NCI-H187 (cell line): ENCODE measurements at places on chromosomes 3 and 15.
A peak's percentile ranks its signal among the peaks of the same experiment; 100 is the strongest.

DNA sequence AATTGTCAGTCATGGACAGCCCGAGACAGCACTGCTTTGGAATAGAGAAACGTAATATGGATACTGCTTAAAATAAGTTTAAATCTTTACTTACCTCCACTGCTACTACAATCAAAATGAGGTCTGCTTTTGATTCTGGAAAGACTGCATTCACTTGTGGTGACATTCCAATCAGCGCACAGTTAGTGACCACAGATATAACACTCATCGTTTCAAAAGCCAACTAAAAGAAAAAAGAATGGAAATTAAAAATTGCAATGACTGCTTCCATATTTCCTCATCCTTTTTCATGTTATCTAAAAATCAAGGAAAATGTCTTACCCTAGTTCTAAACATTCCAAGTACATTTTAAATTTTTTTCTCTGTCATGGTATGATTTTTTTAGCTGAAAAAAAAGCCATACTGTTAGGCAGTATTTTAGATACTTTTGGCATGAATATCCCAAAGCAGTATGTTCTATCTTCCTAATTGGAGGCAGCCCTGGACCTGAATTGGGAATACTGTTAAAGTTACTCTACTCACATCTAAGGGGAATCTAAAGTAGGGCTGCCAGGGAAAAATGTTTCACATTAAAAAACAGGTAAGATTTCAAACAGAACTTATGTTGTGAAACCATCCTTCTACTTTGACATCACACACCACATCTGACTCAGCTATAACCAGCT is 72.1 kb downstream of the ANO10 start:
- DNase-seq = no peak

GRCh38 chr3:133477487-133477886 is 77.6 kb downstream of the BFSP2 start:
- no peak for DNase-seq

DNA sequence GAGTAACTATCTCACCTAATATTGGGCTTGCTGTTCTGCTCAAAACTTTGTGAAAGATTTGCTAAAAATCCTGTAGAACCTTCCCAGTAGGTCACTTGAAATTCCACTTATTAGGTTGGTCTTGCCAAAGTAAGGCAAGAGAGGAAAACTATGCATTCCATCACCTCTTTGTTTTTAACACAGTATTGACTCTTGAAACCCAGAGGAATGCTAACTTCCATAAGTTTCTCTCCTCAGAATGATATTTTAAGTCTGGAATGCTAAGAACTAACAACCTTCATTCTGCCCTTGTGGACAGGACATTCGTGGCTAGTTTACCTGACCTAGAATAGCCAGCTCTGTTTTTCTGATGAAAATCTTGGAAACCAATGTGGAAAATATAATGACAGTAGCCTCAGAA is 154.5 kb downstream of the TMCO5A start:
- DNase-seq = no peak

GRCh38 chr3:5078151-5078550 is 43.9 kb upstream of the ARL8B start:
- no peak for DNase-seq

DNA sequence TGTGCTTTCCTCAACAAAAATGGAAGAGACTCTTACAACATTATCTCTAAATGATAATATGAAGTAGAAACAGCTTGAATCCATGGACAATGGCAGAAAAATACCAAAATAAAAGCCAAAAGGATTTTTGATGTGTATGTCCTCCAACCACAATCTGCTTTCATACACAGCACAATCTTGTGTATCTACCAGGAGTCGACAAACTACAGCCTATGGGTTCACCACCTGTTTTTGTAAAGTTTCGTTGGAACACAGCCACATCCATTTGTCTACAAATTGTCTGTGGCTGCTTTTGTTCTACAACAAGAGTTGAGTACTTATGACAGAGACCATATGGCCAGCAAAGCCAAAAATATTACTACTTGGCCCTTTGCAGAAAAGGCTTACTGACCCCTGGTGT is 88.7 kb upstream of the UBE2E2 start:
- no peak for DNase-seq

GRCh38 chr3:130950124-130950523 is 56.2 kb downstream of the ATP2C1 start:
- DNase-seq = no peak

DNA sequence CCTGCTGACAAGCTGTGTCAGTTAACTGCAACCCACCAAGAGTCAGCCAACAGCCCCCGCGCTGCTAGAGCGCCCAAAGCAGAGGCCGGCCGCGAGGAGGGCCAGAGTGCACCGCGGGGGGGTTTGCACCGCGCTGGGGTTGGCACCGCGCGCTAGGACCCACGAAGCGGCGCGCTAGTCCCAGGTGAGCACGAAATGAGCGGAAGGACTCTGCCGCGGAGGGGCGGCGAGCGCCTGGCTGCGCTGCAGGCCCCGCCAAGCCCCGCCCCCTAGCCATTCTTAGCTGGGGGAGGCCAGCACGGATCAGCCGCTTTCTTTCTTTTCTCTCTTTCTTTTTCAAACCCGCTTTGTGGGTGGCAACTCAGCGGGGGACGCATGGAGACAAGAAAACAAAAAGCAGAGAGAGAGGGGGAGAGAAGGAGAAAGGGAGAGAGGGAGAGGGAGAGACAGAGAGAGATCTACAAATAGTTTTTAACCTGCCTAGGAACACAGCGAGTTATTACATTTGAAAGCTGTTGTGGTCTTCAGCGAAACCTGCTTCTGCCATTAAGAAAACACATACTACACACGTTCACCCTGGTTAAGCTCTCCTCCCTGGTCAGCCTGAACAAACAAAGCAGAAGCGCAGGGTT is 6.9 kb upstream of the FOXB1 start:
- DNase-seq = peak; percentile 73

DNA sequence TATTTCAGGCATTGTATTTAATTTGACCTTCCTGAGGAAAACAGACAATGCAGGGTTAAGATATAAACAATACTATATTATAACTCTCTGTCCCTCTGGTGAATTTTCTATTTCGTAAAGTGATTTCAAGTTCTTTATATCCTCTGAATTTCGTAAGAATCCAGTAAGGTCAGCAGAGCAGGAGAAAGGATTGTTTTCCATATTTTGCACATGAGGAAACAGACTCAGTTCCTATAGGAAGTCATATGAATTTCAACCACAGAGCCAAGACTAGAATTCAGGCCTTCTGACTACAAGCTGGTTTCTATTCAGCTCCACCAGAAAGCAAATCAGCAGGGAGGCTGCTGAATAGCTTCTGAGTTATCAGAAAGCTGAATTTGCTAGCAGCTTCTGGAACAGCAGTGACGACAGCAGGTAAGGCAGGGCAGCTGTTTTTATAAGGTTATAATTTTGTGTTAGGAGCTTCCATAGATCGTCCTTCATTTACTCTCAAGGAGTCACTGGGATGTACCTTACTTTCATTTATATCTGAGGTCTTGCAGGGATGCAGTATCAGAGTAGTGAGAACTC is 11.1 kb upstream of the PLAAT1 start:
- DNase-seq = no peak

- no peak for DNase-seq
These were observed 1.6 kb downstream of the IL12A start for GRCh38 chr3:159989973-159990846.

GRCh38 chr15:85667491-85668424 is 127.0 kb downstream of the KLHL25 start:
- DNase-seq = no peak

DNA sequence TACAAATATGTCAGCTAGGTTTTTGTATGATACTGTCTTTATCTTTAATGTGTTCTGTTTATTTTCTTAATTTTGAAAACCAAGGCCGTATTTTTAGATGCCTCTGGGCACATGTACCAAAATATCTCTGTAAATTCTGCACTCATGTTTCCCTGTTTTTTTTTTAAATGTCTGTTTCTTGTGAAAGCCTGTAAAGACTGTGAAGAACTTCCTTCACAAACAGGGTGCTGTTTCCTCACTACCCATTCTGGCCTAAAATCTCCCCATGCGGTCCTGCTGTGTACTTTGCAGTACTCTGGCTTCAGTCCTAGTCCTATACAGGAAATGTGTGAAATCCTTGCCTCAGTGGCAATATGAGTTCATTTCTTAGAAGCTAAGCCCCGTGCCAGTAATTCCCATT is 133.4 kb upstream of the ZBTB20 start:
- DNase-seq = no peak

GRCh38 chr3:119257654-119258410 is 17.2 kb upstream of the B4GALT4 start:
- DNase-seq = no peak

DNA sequence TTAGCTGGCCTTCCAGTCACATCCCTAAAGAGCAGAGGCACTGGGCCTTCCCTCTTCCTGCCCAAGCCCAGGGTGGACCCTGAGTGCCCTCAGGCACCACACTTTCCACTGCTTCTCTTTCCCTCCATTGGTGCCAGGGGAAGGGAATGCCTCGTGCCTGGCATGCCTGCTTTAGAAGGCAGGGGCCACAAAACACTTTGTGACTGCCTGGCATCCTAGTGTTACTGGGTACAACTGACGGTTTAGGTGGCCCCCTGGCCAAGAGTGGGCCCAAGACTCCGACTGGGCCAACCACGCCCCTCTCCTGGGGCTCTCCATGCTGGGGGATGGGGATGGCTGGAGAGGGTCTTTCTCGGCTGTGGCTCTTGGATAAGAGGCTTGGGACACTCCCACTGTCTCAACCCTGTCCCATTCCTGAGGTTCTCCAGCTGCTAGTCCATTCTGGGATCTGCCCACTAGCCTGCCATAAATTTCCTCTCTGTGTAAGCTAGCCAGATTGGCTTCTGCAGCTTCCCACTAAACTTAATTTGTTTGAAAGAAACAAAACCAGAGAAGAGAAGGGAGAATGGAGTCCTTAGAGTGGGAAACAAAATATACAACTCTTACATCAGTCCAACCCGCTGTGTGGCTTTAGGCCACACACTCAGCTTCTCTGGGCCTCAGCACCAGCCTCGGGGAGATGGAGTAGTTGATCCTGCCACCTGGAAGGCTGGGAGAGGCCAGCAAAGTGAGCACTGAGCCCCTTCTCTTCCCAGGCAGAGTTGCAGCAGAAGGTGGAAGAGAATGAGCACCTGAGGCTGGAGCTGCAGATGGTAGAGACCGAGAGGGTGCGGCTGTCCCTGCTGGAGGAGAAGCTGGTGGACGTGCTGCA is 24.1 kb upstream of the GP9 start:
- DNase-seq = no peak

DNA sequence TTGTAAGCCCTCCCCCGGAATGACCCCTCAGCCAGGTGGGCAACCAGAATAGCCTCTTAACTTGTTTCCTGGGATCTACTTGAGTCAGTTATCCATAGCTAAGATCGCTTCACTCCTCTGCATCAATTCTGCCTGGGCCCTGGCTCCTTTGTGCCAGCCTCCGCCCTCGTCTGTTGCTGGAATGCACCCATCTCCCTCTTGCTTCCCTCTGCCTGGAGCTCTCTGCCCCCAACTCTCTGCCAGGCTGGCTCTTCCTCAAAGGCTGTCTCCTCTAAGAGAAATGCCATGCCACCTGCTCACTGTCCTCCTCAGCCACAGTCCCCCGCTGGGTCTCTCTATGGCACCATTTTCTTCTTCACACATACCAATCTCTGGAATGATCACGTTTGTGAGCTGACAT is 240.8 kb downstream of the ADAMTS17 start:
- DNase-seq = no peak

DNA sequence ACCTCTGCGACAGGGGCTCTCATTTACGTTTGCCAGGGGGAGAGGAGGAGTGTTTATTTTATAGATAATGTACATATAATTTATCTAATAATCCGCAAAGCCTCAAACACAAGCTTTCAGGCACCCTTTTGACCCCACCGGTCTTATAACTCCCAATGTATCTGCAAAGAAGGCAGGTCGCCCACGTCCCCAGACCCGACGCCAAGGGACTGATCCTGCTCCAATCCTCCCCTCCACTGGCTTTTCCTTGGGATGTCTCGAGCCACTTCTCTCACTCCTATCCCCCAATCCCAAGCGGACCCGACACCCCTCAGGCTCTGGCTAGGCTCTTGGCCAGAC is 452 bp downstream of the DCP1A start:
- DNase-seq = no peak

DNA sequence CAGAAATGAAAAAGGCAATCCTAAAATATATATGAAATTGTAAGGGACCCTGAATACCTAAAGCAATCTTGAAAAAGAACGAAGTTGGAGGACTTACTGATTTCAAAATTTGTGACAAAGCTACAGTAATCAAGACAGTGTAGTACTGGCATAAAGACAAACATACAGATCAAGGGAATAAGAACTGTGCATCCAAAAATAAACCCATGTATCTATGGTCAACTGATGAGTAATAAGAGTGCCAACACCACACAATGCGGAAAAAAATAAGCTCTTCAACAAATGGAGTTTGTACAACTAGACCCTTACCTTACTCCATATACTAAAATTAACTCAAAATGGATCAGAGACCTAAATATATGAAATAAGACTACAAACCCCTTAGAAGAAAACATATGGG is 29.6 kb downstream of the GSK3B start:
- no peak for DNase-seq

- no peak for DNase-seq
These were observed 136.3 kb upstream of the LRTM1 start for GRCh38 chr3:55064164-55064563.

DNA sequence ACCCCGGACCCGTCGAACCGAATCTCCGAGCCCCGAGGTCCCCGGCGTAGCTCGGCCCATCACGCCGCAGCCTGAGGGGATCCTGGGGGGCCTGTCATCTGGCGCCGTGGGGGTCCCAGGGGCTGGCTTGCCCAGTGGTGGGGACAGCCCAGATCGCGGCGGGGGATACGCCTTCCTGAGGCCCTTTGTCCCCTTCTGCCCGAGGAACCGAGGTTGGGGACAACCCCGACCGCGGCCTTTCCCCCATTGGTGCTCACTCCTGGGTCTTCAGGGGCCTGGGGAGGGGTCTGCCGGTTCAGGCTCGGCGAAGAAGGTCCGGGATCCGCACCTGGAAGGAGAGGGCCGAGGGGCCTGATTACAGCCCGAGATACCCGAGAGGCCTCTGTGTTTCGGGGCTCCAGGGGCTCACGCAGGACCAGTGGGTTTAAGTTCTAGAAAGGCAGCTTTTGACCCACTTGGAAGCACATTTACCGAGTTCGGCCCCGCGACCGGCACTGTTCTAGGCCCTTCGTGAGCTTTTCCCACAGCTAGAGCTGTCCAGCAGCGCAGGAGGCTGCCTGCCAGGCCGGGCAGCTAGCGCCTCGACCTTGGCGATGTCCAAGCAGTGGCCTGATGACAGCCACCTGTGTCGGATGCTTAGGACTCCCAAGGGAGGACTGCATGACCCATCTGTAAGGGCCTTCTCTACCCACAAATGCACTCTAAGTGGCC is 504 bp downstream of the ABHD2 start:
- no peak for DNase-seq

GRCh38 chr15:38215707-38216106 is 36.9 kb upstream of the SPRED1 start:
- DNase-seq = no peak

- no peak for DNase-seq
These were observed 60.9 kb upstream of the FSIP1 start for GRCh38 chr15:39843565-39843964.

DNA sequence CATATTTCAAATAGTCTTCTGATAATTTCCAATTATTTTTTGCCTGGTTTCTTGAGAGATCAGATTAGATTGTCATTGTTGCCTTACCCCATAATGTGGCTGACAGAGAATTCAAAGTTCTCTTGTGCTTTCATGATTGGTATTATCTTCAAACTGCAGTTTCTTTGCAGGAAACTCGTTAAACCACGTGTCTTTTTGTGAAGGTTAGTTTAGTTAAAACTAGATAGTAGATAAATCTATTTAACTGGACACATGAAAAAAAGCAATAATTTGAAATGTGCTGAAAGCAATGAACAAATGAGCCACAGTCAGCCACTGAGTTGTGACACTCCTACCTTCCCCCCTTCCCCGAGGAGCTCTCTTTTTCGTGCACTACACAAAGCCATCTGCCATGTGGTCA is 327.5 kb upstream of the UMPS start:
- DNase-seq = no peak

GRCh38 chr15:34119291-34119690 is 17.4 kb downstream of the PGBD4 start:
- DNase-seq = no peak
